Activated effector memory CD4-positive, alpha-beta T cell treated with Interleukin-2 at 50 U/mL for 16 hours (primary cell): ENCODE measurements at places on chromosomes 6 and 20.

DNA sequence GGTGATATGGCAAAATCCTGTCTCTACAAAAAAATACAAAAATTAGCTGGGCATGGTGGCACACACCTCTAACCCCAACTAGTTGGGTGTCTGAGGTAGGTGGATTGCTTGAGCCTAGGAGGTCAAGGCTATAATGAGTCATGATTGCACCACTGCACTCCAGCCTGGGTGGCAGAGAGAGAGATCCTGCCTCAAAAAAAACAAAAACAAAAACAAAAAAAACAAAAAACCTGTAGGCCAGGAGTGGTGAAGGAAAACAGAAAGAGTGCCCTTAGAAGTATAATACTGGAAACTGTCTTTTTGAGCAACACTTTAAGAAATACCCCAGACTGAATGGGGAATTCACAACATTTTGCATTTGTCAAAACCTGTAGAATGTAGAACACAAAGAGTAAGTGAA lies 85.3 kb downstream of the JARID2 start:
- DNase-seq, result no peak

DNA sequence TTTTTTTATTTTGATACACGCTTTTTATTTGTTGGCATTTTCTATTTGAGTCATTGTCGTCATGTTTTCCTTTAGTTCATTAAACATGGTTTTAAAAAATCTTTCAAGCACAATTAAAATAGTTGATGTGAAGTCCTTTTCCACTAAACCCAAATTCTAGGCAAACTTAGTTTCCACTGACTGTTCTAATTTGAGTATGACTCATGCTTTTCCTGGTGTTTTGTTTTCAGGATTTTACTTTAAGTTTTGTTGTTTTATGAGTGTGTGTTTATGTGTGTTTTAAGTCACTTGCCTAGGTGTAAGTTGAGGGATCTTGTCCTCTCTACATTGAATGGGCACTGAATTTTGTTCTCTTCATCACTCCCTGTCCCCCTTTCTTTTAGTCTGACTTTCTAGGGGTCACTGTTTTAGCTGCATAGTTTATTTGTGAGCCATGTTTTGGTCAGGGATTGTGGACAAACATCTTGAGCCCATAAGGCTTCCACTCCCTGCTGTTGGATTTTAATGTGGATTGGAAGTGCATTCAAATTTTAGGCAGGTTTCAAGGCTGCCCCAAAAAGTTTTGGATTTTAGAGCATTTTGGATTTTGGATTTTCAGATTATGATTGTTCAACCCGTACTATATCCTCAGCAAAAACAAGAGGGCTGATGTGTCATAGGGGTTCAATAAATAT lies 94.8 kb downstream of the CDYL start:
- no peak for DNase-seq

DNA sequence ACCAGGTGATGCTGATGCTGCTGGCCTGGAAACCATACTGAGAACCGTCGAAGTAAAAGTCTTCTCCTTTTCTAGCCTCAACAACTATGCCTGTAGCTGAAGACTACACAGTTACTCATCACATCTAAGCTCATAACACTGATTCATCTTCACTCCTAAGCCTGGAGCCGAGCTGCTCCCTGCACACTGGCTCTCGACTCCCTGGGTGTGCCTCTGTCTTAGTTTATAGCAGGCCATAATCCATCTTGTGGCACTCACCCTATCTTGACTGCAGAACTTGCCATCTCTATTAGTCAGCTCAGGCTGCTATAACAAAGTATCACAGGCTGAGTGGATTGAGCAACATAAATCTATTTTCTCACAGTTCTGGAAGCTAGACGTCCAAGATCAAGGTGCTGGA lies 191.0 kb downstream of the UNC5CL start:
- no peak for DNase-seq

GRCh38 chr6:102660303-102660702 lies 1266.8 kb downstream of the GRIK2 start:
- no peak for DNase-seq

DNA sequence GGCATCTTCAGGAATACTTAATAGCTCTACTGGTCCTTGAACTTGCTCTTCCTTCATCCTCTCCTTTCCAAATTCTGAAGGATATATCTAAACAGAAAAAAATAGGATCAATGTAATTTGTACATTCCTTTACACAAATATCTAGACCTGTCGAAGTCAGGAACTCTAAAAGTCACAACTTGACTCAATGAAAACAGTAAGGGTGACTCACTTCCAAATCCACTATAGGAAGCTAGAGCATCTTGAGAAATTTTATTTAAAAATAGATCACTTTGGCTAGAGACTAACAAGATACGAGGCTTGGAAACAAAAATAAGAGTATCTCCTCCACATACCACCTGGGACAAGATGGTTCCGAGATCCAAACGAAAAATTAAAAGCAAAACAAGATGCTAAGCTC lies 12.2 kb downstream of the ESF1 start:
- no peak for DNase-seq

DNA sequence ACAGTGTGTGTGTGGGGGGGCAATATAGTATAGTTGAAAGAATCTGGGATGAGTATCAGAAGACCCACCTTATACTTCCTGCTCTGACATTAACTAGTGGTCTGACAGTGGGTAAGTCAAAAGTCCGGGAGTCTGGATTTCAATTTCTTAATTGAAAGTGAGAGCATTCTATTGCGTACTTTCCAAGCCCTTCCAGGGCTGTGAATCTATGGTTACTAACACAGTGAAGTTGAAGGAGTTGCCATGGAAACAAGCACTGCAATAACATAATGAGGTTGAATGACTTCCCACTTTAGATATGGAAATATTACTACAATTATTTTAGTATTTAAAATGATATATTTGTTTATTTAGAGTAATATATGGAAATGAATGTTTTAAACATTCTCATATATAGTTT lies 80.2 kb downstream of the MLIP start:
- no peak for DNase-seq

DNA sequence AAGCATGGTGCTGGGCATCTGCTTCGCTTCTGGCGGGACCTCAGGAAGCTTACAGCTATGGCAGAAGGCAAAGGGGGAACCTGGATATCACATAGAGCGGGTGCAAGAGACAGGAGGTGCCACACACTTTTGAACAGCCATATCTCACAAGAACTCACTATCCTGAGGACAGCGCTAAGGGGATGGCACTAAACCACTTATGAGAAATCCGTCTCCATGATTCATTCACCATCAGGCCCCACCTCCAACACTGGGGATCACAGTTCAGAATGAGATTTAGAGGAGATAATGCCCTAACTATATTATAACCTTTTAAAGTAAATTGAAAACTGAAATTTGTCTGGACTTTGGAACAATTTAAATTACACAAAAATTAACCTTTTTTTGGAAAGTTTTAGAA lies 37.8 kb upstream of the SUMO4 start:
- DNase-seq, result no peak

GRCh38 chr6:12720310-12720709 lies 3.7 kb downstream of the PHACTR1 start:
- no peak for DNase-seq

DNA sequence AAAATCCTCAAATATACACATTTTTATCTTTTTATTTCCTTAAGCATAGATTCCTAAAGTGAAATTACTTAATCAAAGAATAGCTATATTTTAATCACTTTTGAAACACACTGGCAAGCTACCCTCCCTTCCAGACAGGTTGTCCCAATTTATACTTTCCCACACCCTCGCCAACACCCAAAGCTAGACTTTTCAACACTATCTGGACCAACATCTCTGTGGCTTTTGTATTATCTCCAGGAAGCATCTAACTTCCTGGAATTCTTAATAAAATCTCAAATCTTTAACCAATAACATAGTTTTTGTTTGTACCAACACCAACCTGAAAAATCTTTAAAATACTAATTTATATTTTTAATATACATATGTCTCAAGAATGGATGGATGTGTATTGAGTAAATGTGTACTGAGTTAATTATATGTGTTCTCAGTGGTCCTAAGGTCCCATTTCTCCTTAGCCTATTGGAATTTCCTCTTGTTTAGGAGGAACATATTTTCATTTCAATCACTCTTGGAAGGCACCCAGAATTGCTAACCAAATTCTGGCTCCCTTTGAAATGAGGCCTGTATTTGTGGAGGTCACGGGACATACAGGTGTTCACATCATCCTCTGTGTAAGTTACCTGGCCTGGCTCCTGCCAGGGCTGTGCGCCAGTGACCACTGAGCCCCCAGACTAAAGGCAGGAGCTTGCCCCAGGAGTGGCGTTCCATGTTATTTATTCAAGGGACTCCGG lies 17.4 kb upstream of the GFOD1 start:
- no peak for DNase-seq

DNA sequence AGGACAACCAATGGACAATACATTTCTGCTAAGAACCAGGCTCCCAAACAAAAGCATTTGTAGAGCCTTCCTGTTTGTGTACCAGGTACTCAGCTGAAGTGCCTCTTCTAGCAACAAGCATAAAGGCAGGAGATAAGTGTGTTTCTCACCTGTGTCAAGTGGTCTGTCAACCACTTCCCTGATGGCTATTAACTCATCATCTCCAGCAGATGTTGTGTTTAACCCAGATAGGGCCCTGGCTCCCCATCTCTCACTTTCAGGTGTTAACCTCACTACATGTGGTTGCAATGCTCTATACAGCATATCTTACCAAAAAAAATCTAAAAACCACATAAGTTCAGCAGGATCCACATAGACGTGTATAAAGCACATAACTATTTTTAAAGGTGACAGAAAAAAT lies 9.6 kb upstream of the IL17A start:
- DNase-seq, result no peak

DNA sequence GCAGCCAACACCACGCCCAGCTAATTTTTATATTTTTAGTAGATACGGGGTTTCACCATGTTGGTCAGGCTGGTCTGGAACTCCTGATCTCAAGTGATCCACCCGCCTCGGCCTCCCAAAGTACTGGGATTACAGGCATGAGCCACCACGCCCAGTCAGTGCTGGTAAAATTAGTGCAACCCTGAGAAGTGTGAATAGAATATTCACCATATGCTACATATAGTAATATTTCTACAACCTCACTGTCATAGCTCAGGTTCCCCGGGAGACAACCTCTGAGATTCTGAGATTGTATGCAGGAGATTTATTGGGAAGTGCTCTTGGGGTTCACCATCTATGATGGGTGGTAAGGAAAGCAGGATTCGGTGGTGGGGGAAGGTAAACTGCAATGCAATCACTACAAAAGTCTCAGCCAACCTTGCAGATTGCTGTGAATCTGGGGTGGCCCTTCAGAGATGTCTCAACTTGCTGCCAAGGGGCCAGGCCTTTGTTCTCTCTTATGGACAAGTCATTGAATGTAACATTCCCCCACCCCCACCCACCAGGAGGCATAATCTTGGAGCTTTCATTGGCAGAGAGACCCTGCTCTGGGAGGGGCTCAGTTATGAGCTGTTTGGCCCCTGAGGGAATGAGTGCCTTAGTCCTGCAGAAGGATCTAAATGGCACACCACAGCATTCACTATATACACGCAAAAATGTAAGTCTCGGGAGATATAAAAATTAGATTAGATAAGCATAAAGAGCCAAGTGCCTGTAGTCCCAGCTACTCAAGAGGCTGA lies 34.0 kb upstream of the SEC63 start:
- DNase-seq, result no peak

- no peak for DNase-seq
These were observed 128.1 kb upstream of the DOK5 start for GRCh38 chr20:54347166-54347833.

DNA sequence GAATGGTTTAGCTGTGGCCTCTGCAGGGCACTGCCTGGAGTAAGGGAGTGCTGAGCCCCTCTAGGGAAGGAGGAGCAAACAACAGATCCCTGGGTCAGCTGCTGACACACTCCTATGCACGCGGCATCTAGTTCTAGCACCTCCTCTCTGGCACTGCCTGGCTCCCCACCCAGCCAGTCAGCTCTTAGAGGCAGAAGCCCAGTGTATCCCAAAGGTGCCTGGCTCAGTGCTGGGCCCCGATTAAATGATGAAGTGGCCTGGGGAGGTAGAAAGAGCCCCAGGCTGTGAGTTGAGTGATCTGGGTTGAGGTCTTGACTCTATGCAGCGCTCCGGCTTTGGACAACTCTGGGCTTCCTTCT lies 7.6 kb upstream of the VEGFA start:
- no peak for DNase-seq

GRCh38 chr20:6122111-6122872 lies 538 bp downstream of the FERMT1 start:
- DNase-seq, result no peak

DNA sequence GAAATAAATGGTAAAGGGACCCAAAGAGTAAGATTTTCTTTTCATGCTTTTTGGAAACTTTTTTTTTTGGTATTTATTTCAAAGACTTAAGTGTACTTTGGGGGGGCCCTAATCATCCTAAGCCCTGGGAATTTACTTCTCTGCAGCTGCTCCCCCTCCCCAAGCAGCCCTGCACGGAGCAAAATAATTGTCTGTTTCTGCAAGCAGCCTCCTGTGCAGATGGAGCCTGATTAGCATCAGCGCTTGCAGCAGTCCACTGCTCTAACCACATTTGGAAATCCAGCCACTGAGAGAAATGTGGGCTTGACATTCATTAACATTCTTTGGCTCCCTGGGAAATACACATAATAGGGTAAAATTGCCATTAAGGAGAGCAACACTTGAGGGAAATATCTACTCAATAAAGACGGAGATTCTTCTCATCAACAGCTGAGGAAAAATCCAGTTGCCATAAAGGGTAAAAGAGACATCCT lies 309.2 kb upstream of the MAP3K7 start:
- DNase-seq, result no peak

DNA sequence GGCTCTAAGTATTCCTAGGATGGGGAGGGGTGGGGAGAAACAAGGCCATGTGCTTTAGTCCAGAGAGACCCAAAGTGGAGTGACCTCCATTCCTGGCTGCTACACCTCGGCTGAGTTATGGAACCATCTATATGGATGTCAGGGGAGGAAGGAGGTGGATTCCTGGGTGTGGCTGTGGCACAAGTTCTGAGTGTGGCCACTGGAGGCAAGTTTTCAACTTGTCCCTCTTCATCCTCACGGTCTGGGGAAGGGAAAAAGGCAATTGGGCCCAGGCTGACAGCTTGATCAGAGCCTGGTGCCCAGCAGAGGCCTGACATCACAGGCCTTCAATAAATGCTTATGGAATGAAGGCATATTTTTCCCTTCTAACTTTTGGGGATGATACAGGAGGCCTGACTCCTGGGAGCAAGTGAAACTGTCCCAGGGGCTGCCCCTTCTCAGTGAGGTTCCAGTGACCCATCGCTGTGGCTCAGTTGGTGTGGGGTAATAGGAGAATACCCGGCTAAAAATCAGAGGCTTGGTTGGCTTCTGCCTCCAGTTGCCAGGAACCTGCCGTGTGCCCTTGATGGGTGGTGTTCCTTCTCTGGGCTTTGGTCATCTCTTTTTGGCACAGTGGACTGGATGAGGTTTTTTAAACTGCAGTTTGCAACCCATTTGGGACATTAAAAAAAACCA lies 1.8 kb upstream of the ITPR3 start:
- no peak for DNase-seq

GRCh38 chr6:163420289-163420614 lies 5.7 kb downstream of the QKI start:
- DNase-seq, result no peak

GRCh38 chr6:24752917-24753492 lies 21.7 kb upstream of the GMNN start:
- no peak for DNase-seq

GRCh38 chr6:71408787-71409723 lies 120.4 kb downstream of the OGFRL1 start:
- DNase-seq, result no peak

- DNase-seq, result no peak
These were observed 20.7 kb downstream of the FOXO3 start for GRCh38 chr6:108581237-108581931.

GRCh38 chr6:105382958-105383357 lies 19.9 kb downstream of the PREP start:
- no peak for DNase-seq

GRCh38 chr20:44967207-44967807 lies 995 bp downstream of the STK4 start:
- DNase-seq, result peak; percentile 15
